ENCODE measurements at places on chromosomes 16 and 17.

- no peak for DNase-seq
These were observed 8.8 kb downstream of the FOXF1 start for GRCh38 chr16:86519007-86519648.

DNA sequence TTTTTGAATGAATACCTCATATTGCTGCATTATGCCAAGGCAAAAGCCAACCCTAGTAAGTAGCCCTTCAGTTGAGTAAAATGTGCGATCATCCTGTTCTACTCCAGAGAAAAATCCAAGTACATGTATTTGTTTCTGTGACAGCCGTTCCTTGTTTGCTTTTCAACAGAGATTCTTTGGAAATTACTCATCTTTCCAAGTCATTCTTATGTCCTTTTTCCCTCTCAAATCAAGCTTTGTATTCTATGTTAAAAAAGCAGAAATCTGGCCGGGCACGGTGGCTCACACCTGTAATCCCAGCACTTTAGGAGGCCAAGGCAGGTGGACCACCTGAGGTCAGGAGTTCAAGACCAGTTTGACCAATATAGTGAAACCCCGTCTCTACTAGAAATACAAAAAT is 112.9 kb upstream of the HAS3 start:
- DNase-seq: no peak

- DNase-seq: no peak
These were observed 14.6 kb downstream of the COL1A1 start for GRCh38 chr17:50186661-50187393.

DNA sequence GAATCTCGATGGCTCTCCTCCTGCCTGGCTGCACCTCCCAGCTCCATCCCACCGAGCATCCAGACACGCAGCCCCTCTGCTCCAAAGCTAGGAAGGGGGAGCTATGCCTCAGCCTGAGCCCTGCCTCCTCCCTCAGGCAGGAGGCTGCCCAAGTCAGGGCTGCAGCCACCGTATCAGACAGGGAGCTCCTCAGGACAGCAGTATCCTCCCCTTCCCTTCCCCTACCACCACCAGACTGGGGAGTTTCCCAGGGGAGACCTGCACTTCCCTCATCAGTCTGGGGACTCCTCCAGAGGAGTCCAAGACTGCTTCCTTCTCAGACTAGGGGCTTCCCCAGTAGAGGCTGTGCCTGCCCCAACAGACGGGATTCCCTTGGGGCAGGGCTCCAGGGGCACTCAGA is 17.5 kb downstream of the TMEM132E start:
- DNase-seq: peak; percentile 56

DNA sequence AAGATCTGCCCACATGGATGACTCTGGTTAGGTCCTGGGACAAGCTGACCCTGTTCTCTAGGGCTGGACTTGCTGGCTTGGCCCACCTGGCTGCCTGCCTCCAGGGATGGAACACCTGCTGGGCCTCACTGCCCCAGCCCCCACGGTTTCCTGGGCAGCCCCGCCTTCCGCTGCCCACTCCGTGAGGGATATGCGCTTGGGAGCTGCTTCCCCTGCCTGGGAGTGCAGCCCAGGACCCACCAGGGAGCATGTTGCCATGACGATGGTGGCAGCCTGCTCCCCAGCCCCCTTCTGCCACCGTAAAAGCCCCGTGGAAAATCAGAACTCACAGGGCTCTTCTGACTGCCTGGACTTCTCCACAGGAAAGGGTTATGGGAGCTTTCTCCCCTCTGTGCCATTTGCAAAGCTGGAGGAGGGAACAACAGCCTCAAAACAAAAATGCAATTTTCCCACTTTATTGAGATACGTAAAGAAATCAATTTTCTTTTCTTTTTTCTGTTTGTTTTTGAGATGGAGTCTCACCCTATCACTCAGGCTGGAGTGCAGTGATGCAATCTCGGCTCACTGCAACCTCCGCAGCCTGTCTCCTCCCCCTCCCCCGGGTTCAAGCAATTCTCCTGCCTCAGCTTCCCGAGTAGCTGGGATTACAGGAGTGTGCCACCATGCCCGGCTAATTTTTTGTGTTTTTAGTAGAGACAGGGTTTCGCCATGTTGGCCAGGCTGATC is 18.0 kb upstream of the GAS7 start:
- peak; percentile 81 for DNase-seq

DNA sequence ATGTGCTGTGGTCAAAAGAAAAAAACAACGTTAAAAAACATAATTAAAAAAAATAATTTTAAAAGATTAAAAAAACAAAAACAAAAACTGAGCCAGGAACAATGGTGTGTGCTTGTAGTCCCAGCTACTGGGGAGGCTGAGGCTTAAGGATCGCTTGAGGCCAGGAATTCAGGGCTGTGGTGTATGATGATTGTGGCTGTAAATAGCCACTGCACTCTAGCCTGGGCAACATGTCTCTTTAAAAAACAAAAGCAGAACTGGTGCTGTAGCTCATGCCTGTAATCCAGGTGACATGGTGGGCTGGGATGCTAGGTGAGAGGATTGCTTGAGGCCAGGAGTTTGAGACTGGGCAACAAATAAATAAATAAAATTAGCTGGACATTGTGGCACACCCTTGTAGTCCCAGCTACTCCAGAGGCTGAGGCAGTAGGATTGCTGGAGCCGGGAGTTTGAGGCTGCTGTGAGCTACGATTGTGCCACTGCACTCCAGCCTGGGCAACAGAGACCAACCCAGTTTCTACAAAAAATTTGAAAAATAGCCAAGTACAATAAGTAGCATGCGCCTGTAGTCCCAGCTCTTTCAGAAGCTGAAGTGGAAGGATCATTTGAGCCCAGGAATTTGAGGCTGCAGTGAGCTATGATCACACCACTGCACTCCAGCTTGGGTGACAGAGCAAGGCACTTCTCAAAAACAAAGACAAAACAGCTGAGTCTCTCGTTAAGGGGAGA is 43.6 kb downstream of the NFATC3 start:
- no peak for DNase-seq

DNA sequence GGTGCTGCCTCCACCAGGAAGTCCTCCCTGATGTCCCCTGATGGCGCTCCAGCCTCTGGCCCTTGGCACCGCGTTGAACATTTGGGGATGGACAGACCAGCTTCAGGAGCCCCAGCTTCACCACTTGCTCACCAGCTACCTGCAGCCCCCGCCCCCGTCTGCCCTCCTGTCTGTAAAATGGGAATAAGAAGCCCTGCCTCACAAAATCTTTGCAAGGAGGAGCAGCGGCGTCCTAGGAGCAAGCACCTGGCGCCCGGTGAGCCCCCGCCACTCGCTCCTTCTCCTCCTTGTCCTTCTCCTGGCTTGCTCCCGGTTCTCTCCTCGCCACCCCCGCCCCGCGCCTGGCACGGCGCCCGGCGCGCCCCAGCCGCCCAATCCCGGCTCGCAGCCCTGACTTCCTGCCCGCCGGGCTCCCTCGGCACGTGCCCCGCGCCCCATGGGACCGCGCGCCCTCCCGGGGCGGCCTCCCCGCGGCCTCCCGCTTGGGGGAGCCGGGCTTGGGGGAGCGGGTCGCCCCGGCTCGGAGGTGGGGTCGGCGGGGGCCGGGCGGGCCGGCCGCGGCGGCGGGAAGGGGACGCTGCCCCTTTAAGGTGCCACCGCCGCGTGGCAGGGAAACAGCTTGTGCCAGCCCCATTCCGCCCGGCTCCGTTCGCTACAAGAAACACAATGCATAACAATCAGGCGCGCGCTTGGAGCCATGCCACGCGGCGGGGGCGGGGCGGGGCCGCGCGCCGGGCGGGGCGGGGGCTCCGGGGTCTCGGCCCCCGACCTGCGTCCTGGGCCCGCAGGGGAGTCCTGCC is 9.1 kb upstream of the PPP1R1B start:
- DNase-seq: peak; percentile 80

- peak; percentile 23 for DNase-seq
These were observed 90.8 kb downstream of the STX8 start for GRCh38 chr17:9484789-9485188.

All from endodermal cell (in vitro differentiated cells).